SHP77 treated with DMSO at 0.1 percent for 48 hours (cell line): ENCODE measurements at places on chromosomes 16 and 17.

GRCh38 chr17:8728971-8729370 lies 15.7 kb downstream of the CCDC42 start:
- DNase-seq = no peak

DNA sequence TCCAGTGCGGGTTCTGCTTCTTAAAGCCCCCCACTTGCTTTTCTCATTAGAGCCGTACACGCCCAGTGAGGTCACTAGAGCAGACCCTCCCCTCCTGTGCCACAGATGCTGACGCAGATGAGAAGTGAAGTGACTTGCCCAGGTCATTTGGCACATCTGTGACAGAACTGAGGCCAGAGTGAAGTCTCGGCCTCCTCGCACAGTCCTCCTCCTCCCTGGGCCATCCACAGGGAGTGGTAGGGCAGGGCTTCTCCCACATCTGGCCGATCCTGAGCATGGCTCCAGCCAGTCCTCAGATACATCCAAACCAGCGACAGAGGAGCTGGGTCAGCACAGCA lies 15.3 kb upstream of the TBX2 start:
- no peak for DNase-seq

DNA sequence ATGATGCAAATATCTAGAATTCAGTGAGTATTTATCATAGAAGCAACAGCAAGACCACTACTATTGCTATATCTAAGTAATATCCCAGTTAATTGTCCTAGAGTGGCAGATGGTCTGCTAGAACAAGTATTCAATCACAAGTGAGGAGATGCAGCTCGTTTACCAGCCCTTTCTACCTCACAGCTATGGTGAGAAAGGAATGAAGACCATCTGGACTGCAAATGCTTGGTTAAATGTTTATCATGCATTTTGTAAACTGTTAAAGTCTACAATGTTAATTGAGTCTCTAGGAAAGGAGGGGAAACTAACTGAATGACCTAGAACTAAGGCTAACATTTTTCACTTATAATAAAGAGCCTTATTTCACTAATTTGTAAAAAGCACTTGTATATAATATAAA lies 52.5 kb downstream of the CNOT1 start:
- no peak for DNase-seq

- DNase-seq = no peak
Measured at GRCh38 chr16:50267151-50267631, 840 bp downstream of the ADCY7 start.

GRCh38 chr17:28724500-28725165 lies 1.4 kb downstream of the TLCD1 start:
- DNase-seq = no peak

- no peak for DNase-seq
Measured at GRCh38 chr16:16096121-16096857, 127.0 kb downstream of the ABCC6 start.

- DNase-seq = no peak
Measured at GRCh38 chr17:56834380-56835263, 671 bp downstream of the DGKE start.

DNA sequence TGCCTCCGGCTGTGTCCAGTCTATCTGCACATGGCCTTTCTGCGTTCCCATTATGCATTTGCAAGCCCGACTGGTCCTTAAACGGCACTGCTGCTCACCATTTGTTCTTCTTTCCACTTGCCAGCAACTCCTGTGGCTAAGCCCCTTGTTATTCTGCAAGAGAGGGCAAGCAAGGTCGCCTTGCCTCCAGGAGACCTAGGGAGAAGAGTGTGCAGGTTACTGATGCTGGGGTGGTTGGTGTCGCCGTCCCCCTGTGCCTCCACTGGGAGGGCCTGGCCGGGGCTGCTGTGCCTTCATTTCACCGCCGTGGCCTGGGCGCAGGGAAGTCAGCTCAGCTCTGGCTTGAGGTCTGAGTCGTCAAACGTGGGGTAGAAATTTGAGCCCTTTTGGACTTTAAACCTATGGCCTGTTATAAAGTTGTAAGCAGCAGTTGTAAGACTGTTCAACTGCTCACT lies 12.7 kb downstream of the SLC6A4 start:
- no peak for DNase-seq

- DNase-seq = no peak
Measured at GRCh38 chr17:46730679-46731078, 87.8 kb downstream of the WNT3 start.

DNA sequence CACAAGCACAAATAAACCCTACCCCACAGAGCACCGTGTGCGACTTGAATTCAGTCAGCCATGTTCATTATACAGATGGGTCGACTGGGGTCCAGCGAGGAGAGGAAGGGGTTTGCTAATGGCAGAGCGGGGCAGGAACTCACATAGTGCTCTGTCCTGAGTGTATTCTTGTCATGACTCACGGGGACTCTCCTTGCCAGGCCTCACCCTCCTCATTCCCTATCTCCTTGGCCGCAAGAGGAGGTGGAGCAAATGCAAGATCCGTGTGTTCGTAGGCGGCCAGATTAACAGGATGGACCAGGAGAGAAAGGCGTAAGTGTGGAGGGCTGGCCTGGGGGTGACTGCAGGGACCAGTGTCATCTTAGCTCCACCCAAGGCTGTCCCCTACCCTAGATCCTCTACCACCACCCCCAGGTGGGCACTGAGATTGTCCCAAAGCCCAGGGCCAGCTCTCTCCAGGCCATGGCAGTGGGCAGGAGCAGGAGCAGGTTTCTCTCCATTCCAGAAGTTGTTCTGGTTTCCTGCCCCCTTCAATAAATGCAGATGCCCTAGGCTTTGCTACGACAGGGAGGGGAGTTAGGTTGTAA lies 29.4 kb downstream of the SLC12A3 start:
- no peak for DNase-seq

DNA sequence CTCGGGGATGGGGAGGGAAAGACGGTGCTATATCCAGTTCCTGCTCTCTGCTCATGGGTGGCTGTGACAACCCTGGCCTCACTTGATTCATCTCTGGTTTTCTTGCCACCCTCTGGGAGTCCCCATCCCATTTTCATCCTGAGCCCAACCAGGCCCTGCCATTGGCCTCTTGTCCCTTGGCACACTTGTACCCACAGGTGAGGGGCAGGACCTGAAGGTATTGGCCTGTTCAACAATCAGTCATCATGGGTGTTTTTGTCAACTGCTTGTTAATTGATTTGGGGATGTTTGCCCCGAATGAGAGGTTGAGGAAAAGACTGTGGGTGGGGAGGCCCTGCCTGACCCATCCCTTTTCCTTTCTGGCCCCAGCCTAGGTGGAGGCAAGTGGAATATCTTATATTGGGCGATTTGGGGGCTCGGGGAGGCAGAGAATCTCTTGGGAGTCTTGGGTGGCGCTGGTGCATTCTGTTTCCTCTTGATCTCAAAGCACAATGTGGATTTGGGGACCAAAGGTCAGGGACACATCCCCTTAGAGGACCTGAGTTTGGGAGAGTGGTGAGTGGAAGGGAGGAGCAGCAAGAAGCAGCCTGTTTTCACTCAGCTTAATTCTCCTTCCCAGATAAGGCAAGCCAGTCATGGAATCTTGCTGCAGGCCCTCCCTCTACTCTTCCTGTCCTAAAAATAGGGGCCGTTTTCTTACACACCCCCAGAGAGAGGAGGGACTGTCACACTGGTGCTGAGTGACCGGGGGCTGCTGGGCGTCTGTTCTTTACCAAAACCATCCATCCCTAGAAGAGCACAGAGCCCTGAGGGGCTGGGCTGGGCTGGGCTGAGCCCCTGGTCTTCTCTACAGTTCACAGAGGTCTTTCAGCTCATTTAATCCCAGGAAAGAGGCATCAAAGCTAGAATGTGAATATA lies 4.8 kb upstream of the LASP1NB start:
- DNase-seq = no peak

DNA sequence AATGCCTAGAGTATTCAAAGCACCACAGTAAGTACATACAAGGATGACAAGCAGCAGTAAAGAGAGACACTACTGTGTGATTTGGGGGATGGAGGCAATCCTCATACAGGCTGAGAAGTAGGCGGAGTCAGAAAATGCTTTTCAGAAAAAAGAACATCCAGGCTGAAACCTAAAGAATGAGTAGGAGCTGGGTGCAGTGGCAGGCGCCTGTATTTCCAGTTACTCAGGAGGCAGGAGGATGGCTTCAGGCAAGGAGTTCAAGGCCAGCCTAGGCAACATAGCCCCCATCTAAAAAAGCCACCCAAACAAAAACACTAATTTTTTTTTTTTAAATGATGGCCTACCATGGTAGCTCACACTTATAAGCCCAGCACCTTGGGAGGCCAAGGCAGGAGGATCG lies 10.3 kb downstream of the KANSL1 start:
- no peak for DNase-seq

GRCh38 chr17:59621771-59622170 lies 2.1 kb downstream of the CLTC start:
- DNase-seq = no peak

- no peak for DNase-seq
Measured at GRCh38 chr16:84199861-84200260, 8.9 kb downstream of the ADAD2 start.

- no peak for DNase-seq
Measured at GRCh38 chr16:82655072-82655714, 28.4 kb downstream of the CDH13 start.

- DNase-seq = no peak
Measured at GRCh38 chr17:32277284-32277683, 11.7 kb downstream of the RHBDL3 start.

DNA sequence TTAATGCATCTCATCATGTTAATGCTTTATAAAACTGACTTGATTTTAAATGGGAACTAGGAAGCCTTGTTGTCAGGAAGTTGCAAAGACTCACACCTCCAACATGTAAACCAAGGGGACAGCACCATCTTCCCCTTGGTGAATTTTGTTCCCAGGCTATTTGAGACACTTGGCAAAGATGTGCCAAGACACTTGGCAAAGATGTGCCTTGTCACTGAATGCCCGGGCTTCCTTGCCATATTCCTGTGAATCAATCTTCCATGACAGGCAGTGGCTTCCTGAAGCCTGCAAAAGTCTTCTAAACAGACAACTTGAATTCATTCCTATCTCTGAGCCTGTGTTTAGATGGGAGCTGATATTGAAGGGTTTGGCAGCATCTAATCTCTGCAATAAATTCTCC lies 465.4 kb upstream of the C16orf82 start:
- DNase-seq = no peak

- no peak for DNase-seq
Measured at GRCh38 chr16:84888450-84888849, 68.7 kb downstream of the CRISPLD2 start.

DNA sequence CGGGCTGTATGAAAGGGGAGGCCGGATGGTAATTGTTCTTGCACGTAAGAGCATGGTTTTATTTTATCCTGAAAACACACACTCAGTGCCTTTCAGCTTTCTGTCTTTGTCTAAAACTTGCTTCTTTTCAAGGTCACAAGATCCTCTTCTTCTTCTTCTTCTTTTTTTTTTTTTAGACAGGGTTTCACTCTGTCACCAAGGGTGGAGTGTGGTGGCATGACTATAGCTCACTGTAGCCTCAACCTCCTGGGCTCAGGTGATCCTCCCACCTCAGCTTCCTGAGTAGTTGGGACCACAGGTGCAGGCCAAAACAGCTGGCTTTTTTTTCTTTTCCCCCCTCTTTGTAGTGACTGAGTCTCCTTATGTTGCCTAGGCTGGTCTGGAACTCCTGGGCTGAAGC lies 15.9 kb upstream of the ZNF629 start:
- no peak for DNase-seq

- no peak for DNase-seq
Measured at GRCh38 chr17:77733576-77734296, 224.8 kb upstream of the TNRC6C start.

DNA sequence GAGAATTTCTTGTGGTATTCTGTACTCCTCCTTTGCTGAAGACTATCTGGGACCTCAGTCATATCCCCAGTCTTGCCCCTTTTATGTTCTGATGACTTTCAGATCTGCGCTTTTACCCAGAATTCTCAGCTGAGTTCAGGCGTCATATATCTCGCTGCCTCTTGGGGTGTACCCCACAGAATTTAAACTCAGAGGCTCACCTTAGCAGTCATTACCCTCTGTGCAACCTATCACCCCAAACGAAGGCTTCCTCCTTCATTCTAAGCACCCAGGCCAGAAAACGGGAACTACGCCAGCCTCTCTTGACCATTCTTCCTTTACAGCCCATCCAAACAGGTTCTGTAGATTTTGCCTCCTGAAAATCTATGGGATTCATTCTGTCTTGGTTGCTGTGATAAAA lies 574.8 kb upstream of the C16orf82 start:
- DNase-seq = no peak

- no peak for DNase-seq
Measured at GRCh38 chr16:30087181-30087898, 4.4 kb downstream of the TBX6 start.

- no peak for DNase-seq
Measured at GRCh38 chr17:229709-230394, 48.4 kb upstream of the DOC2B start.

GRCh38 chr16:10154389-10154788 lies 27.8 kb downstream of the GRIN2A start:
- no peak for DNase-seq

DNA sequence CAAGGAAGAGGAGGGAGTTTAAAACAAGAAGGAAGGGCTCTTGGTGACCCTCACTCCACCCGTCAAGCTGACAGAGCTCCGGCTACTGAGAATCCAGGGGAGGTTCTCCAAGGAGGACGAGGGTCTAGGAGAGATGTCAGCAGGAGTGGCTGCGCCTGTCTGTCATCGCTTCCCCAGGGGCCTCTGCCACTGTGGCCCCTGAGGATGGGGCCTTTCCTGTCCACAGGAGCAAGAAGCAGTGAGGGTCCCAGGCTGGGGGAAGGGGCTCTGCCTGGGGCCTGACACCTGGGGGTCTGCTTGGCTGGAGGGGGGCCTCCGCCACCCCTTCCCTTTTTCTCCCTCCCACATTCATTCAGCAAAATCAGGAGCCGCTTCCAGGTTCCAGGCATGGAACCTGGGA lies 66.5 kb upstream of the TNRC6C start:
- no peak for DNase-seq

GRCh38 chr17:71934520-71934919 lies 186.3 kb upstream of the SOX9 start:
- DNase-seq = no peak

GRCh38 chr16:87635541-87636049 lies 33.3 kb downstream of the JPH3 start:
- peak; percentile 66 for DNase-seq

DNA sequence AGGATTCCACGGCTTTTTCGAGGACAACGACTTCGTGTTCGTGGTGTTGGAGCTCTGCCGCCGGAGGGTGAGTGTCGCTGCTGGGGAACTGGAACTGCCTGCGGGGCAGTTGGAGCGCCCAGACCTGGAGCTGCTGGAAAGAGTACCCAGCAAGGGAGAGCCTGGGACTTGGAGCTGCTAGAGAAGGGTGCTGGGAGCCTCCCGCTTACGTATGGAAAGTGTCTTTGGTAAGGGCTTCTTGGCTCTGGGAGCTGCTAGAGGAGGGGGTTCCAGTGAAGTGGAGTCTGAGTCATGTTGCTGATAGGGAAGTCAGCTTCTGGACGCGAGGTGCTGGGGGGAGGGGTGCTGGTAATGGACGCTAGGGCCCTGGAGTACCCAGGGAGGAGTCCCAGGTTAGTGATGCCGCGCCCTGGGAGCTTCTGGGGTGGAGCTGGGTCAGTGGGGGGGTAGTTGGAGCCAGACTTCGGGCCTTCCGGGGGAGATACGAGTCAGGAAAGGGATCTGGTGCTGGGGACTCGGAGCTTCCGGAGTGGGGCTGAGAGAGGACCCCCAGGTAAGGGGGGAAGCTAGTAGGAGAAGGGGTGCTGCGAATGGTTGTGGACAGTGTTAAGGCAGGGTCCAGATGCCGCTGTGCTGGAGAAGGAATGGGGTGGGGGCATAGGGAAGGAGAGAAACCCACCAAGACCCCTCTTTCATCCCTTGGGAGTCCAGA lies 741 bp downstream of the PLK1 start:
- no peak for DNase-seq
